ENCODE measurements at places on chromosomes 13 and 19.
A peak's percentile ranks its signal among the peaks of the same experiment; 100 is the strongest.

GRCh38 chr13:28537171-28537570 lies 42.2 kb upstream of the FLT1 start:
- DNase-seq, result peak; percentile 46

DNA sequence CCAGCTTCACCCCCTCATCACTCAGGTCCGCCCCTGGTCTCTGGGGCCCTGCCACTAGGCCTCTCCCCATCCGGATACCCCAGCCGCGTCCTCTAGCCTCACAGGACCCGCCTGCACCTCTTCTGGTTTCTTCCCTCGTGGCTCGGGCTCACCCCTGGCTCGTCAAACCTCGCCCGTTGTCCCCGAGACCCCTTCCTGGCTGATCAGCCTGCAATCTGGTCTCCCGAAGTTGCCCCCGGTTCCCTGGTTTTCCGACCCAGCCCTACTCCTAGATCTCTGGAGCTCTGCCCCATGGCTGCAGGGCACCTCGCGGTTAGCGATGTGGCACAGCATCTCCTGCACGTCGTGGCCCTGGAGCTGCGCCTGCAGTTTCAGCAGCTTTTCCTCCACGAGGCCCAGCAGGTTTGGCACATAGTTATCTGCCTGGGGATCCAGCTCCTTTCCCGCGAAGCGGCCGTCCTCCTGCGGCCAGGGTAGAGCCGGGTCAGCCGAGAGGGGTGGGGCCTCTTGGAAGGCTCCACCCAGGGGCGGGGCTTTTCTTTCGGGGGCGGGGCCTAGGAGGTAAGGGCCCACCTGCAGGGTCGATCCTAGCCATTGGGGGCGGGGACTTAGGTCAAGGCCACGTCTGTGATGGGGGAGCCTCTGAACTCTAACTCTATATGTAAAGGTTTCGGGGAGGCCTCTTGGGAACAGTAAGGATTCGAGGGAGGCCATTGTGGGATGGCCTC lies 2.4 kb upstream of the RGL3 start:
- peak; percentile 29 for DNase-seq

DNA sequence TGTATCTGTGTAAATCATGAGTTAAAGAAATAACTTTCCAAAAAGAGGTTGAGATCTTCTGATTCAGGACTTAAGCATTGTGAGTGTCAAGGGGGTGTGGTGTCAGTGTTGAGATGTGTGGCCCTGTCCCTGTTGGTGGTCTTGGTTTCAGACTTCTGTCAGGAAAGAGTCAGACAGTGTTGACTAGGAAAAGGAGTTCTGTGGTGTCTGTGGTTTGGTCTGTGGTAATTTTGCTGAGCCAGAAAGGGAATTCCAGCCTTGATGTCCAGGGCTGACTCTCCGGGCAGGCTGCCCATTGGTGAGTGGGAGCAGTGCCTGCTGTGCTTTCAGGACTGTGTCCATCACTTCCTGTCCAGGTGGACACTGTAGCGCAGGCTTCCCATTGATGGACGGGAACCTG lies 39.8 kb upstream of the IGFL4 start:
- DNase-seq, result no peak

GRCh38 chr13:110230661-110231347 lies 76.2 kb downstream of the COL4A1 start:
- DNase-seq, result no peak

GRCh38 chr13:46530084-46530935 lies 22.7 kb upstream of the LRCH1 start:
- DNase-seq, result no peak

- no peak for DNase-seq
Measured at GRCh38 chr13:79906345-79906744, 425.4 kb downstream of the NDFIP2 start.

- DNase-seq, result peak; percentile 90
Measured at GRCh38 chr19:47013041-47013517, 6.6 kb upstream of the NPAS1 start.

DNA sequence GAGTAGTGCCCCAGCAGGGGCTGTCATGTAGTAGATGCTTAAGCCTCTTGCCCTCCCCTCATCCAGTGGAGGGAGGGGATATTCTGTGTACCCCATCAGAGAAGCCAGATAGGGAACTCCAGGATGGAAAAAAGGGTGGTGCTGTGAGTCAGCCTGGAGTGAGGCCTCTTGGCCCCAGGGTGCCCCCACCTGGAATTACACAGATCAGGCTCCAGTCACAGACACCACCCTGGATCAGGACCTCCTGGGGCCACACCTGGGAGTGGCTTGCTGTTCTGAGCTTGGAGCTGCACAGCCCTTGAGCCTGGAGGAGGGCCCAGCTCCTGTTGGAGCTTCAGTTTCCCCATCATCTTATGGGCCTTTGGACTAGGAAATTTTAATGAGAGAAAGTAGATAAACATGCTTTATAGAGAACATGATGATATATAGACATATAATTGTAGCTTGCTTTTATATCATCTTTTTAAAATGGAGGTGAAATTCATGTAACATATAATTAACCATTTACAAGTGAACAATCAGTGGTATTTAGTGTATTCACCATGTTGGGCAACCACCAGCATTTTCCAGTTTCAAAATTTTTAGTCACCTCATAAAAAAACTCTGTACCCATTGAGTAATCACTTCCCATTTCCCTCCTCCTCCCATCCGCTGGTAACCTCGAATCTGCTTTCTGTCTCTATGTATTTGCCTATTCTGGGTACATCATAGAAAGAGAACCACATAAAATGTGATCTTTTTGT lies 24.6 kb downstream of the CYP4F22 start:
- DNase-seq, result peak; percentile 77

DNA sequence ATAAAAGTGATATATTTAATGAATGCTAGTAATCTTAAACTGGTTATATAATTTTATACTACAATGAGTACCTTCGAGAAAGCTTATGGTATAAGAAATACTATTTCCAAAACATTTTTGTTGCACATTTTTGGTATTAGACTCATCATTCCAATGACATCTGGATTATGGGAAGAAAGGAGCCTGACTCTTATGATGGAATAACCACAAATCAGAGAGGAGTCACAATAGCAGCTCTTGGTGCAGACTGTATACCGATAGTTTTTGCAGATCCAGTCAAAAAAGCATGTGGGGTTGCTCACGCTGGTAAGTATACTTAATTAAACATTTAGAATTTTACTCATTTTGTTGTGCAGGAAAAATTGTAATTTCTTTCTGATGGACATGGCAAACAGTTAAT lies 3.9 kb downstream of the LACC1 start:
- no peak for DNase-seq

- no peak for DNase-seq
Measured at GRCh38 chr13:112131713-112132113, 64.8 kb downstream of the SOX1 start.

DNA sequence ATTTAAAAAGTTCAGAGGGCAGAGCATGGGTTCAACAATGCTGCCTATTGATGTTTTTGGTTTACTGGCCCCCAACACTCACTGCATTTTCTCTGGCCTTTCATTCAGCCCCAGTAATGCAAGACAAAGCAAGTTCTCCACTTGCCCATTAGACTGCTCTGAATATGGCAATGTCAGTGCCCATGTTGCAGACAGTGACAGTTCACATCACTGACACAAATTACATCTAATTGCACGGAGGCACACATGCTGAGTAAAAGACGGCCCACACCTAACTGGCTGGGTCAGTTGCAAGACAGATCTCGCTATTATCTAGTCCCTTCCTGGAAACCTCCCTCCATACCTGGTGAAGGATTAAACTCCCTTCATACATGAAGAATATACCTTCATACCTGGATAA lies 54.0 kb downstream of the ENOX1 start:
- no peak for DNase-seq

- no peak for DNase-seq
Measured at GRCh38 chr19:1402411-1403070, 1.2 kb upstream of the GAMT start.

DNA sequence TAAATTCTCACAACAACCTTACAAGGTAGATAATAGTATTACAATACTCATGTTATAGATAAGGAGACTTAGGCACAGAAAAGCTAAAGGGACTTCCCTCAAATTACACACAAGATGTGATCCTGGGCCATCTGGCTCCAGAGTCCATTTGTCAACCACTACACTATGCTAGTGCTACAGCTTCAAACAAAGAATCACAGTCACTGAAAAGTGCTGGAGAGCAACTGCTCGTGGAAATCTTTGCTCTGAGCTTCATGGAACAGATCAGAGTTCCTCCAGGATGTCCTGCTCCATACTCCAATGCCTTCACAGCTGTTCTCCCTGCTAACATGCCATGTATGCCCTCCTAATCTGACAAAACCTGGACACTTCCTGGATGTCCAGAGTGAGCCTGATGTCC lies 271.2 kb downstream of the ENOX1 start:
- DNase-seq, result no peak

DNA sequence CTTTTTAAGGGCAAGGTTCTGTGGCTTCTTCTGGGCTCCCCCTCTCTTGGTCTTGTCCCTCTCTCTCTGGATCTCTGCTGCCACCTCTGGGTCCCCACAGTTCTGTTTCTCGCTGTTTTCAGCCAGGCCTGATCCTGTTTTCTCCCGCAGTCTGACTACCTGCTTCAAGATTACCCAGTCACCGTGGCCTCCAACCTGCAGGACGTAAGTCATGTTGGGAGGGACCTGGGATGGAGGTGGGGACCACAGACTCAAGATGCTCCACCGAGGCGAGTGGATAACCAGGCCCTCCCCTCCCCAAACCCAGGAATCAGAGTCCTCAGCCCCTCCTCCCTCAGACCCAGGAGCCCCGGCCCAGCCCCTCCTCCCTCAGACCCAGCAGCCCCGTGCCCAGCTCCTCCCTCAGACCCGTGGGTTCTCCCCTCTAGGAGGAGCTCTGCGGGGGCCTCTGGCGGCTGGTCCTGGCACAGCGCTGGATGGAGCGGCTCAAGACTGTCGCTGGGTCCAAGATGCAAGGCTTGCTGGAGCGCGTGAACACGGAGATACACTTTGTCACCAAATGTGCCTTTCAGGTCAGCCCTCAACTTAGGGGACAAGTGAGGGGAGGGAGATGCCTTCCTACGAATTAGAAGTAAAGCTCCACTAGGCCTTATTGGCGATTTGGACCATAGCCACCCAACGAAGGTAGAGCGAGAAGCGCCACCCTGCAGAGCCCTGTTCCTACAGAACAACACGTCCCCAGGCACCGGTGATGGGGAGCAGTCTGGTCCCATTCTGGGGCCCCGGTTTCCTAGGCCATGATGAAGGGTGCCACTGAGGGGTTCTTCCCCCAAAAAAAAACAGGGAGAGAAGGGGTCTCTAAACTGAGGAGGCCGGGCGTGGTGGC lies 2.2 kb downstream of the FLT3LG start:
- DNase-seq, result peak; percentile 45

GRCh38 chr13:50589651-50590054 lies 253.8 kb downstream of the DLEU7 start:
- no peak for DNase-seq

DNA sequence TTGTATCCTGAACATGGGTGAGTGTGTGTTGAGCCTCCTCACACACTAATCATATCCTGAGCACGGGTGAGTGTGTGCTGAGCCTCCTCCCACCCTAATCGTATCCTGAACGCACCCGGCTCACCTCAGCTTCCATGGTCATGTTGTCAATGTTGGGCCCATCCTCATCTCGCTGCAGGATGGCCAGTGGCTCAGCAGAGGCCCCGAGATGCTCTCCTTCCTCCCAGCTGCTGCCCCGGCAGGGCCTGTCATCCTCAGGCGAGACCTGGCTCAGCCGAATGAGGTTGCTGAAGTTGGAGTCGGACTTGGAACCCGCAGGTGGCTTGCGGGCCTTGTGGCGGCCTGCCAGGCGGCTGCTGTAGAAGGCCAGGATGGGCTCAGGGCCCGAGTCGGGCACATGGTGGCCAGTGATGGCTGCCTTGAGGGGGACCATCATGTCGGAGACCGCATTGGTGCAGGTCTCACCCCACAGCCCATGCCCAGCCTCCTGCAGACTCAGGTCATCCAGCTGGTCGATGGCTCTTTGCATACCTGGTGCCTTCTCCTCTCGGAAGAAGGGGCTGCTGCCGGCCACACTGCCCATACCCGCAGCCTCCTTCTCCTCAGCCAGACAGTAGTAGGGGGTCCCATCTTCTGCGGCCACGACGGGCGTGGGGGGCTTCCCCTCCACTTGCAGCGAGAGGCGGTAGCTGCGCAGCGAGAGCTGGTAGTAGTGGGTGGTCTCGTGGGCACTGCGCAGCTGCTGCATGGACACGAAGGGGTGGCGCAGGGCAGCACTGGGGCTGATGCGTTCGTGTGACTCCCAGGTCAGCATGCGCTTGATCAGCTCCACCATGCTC lies 9.6 kb downstream of the HIPK4 start:
- DNase-seq, result no peak

- DNase-seq, result no peak
Measured at GRCh38 chr19:8110931-8111330, 38.5 kb downstream of the FBN3 start.

DNA sequence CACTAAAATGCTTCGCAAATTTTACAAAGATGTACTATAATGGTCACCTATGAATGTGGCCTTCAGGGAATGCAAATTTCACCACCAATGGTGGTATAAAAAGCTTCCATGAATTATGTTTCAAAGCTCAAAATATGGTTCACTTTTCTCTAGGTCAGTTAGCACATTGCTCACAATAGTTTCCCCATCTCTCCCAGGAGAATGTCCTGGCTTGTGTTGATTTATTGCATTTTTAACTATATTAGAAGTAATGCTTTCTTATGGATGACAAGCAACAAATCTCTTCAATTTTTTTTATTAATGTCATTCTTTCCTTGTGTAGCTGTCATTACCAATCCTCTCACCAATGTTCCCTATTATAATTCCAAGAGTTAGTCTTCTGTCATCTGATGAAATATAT lies 621.2 kb downstream of the TBC1D4 start:
- no peak for DNase-seq

DNA sequence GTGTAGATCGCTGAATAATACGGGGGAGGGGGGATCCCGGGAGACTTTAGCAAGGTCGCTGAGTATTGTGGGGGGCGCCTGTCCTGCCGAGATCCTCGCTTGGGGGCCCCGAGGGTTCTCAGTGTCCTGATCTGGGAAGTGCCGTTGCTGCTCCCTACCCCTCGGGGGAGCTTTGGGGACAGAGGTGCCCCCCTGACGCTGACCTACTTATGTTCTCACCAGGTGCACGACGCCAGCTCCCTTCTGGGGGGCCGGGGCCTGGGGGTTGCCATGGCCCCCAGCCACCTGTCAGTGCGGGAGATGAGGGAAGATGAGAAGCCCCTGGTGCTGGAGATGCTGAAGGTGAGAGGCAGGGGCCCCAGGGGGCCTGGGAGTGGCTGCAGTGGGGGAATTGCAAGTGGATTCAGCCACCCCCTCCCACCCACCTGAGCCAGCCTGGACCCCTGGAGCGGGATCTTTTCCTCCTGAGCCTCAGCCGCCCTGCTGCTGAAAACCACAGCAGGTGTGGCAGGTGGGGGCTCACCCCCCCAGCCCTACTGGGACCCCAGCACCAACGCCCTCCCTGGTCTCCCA lies 537 bp downstream of the NAT14 start:
- DNase-seq, result no peak

GRCh38 chr13:28463481-28463880 lies 31.4 kb downstream of the FLT1 start:
- no peak for DNase-seq

GRCh38 chr13:29210676-29211075 lies 384.8 kb downstream of the SLC7A1 start:
- no peak for DNase-seq

- no peak for DNase-seq
Measured at GRCh38 chr13:51636349-51636890, 52.2 kb downstream of the WDFY2 start.
